ENCODE measurements at places on chromosomes 3 and 15. TPM values are rescaled to one million over a fixed set of nuclear protein-coding genes. Genes with fewer than 3 reads are reported as not detected.

Gene CASR
- not detected for polyA plus RNA-seq

Gene CACNA1D
- polyA plus RNA-seq = 2.1 TPM

Gene PLSCR5
- not detected for polyA plus RNA-seq

Gene ZNF501
- 7.6 TPM for polyA plus RNA-seq

DNA sequence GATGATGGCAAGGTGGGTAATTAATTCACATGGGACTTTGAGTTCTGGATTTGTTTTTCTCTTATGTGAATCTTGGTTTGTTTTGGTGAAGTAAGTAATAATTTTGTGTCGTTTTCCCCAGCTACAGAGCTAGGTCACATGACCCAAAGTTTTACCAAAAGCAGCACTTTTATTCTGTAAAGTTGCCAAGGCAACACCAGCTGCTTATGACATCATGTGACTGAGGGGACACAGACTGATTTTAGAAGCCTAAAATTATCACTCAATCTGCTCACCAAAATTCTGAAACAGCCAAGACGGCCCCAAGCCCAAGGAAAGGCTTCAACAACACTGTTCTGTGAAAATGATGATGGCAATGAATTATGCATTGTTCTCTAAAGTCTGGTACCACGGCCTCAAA, 63.9 kb downstream of the MEX3B start:
- DNase-seq = peak; percentile 4

DNA sequence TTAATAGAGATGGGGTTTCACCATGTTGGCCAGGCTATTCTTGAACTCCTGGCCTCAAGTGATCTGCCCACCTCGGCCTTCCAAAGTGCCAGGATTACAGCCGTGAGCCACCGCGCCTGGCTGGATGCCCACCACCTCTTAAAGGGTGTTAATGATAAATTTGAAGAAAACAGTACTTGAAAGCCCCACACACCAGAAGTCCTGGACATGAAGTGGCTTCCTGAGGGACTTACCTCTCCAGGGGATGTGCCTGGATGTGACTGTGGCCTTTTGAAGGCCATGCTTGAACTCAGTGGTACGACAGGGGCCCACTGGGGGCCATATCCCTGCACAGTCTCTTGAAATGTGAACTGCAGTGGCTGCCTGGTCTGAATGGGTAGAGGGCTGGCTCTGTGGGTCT, 18.2 kb downstream of the IRAK2 start:
- DNase-seq = no peak

DNA sequence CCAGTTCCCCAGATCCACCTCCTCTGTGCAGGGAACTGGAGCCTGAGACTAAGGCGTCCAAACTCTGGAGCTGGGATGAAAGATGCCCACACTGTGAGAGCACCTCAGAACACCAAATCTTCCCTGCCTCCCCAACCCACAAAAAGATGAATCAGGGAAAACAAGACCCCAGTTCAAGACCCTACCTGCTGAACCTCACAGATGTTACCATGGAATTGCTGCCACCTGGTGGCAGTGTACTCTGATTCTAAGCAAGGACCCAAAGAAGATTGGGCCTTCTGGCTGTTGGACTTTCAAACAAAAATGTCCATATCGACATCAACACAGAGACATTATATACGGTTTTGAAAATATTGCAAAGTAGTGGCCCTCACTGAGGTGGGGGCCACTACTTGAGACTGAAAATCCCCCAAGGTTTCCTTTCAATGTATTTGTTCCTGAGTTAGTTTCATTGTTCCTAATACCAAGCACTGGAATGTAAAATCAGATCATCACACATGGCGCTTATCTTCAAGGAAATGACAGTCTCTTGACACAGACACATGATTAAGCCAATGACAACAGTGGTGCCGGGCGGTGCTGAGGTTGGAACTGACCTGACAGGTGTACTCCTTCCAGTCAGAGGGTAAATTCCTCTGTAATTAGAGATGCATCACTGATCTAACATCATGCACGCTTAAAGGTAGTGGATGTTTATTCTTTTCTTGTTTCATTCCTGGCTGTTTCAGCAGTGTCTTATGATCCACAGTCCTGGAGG, 67.6 kb downstream of the SLC6A11 start:
- no peak for DNase-seq

DNA sequence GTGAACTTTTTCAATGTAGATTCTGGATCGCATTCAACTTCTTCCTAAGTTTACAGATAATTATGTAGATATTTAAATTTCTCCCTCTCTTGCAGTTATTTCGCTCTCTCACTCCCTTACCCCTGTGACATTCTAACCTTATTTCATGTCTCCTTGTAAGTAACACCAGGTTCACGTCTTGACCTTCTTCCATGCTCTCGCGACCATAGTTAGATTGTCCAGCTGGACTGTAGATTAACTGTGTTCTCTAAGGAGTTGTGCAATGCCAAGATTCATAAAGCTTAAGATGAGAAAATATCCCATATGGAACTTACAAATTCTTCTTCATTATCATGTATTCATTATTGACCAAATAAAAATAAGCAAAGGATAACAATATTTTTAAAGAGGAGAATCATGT, 430.5 kb downstream of the GABRG3 start:
- peak; percentile 52 for DNase-seq

All from muscle of arm (tissue), 14 donors.